Activated CD4-positive, alpha-beta T cell treated with anti-CD3 and anti-CD28 coated beads, Interleukin-2, amount 10 ng/mL, durations not matched to agents 24 days and 14 days (primary cell): ENCODE measurements at places on chromosomes 2 and 18. TPM values are rescaled to one million over a fixed set of nuclear protein-coding genes. Genes with fewer than 3 reads are reported as not detected.

- H3K36me3 ChIP-seq, result no peaks in the 10 kb centered on the region
- no peak overlapping the region for H3K4me3 ChIP-seq
- peaks cover 4% of the 10 kb centered on the region for H3K27me3 ChIP-seq
- H3K4me1 ChIP-seq, result peaks cover under 1% of the 10 kb centered on the region
- H3K27ac ChIP-seq, result no peak overlapping the region
These were observed 12.3 kb upstream of the SEMA4C start for GRCh38 chr2:96882230-96882629.

DNA sequence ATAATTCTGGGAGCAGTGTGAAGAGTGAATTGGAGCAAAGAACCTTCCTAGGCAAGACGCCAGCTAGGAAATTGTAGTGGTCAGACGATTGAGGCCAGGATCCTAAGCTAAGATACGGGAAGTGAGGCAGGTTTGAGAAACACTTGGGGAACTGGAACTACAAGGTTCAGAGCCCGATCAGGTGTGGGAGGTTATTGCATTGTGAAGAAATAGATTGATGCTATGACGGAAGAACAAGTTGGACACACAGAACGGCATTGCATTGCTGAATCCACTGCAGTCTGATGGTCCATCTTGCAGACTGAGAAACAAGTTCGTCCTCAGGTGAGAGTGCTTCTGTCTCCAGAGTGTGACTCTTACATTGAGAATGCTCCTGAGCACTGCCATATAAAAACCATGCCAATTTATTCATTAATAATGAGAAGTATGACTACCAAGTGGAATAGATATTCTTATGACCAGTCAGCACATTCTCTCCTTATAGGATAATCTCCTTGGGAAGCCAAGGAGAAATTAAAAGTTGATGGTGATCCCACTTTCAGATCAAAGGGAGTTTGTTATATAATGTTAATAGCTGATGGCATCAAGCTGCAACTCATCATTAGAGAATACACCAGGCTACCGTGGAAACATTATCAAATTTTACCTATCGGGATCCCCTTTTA, 30.9 kb downstream of the ANTXR1 start:
- no peak overlapping the region for H3K4me3 ChIP-seq
- H3K27ac ChIP-seq, result no peak overlapping the region
- peak; percentile 18 for DNase-seq
- H3K36me3 ChIP-seq, result no peaks in the 10 kb centered on the region
- H3K27me3 ChIP-seq, result peaks cover 52% of the 10 kb centered on the region

DNA sequence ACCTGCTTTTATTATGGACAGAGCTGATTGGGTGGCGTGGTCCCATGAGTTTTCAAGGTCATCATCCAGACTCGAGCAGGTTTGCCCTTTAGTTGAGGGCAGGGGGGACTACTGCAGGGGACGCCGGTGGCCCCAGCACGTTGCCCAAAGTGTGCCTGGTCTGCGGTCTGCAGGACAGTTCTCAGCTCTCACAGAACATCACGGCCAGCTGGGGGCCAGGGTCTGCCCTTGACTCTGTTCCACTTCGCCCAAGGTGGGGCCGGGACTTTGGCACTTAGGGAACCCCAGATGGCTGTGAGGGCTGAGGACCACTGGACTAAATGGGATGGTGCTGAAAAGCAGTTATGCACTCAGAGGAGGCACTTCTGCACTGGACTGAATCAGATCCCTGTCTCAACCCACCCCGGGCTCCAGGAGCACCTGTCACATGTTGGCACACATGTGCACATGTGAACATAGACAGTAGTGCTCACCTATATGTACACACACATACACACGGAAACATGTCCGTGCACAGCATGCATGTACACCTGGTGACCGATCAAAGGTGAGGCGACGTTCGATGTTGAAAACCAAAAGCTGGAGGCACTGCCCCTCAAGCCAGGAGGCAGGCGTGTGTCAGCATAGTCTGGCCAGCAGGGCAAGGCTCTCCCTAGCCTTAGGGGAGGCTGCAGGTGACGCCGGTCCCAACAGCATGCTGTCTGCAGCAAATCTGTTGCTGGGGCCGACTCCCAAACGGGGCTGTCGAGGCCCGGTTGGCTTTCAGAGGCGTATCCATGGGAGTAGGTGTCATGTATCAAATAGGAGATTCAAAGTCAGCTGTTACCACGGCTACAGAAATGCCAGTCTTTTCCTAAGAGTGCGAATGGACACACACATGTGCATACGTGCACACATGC, 10.2 kb downstream of the ANO7 start:
- no peaks in the 10 kb centered on the region for H3K4me1 ChIP-seq
- H3K36me3 ChIP-seq, result no peaks in the 10 kb centered on the region
- H3K27me3 ChIP-seq, result no peaks in the 10 kb centered on the region
- DNase-seq, result no peak
- no peak overlapping the region for H3K27ac ChIP-seq
- no peak overlapping the region for H3K4me3 ChIP-seq

- no peaks in the 10 kb centered on the region for H3K36me3 ChIP-seq
- H3K27me3 ChIP-seq, result no peaks in the 10 kb centered on the region
- H3K4me3 ChIP-seq, result no peak overlapping the region
- peaks cover 14% of the 10 kb centered on the region for H3K4me1 ChIP-seq
These were observed 47.7 kb downstream of the SLC9A2 start for GRCh38 chr2:102667072-102667471.

DNA sequence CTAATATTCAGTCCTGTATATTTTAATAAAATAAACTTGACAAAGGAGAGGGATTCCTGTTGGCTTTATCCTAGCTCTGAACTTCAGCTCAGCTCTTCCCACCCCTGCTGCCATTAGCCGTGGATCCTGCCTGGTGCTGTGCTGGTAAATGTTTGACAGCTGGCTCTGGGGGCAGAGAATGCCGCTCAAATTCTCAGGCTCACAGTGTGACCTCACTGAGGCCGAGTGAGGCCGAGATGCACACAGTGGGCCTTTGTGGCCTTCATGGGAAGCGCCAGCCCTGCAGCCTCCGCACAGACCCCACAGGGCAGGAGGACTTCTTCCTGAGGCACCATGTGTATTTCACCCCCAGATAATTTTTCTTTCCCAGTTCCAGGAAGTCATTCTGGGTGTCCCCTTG, 16.5 kb upstream of the FAHD2A start:
- H3K4me3 ChIP-seq, result no peak overlapping the region
- no peaks in the 10 kb centered on the region for H3K27me3 ChIP-seq
- no peaks in the 10 kb centered on the region for H3K36me3 ChIP-seq
- H3K4me1 ChIP-seq, result peaks cover 4% of the 10 kb centered on the region
- H3K27ac ChIP-seq, result no peak overlapping the region
- DNase-seq, result no peak

DNA sequence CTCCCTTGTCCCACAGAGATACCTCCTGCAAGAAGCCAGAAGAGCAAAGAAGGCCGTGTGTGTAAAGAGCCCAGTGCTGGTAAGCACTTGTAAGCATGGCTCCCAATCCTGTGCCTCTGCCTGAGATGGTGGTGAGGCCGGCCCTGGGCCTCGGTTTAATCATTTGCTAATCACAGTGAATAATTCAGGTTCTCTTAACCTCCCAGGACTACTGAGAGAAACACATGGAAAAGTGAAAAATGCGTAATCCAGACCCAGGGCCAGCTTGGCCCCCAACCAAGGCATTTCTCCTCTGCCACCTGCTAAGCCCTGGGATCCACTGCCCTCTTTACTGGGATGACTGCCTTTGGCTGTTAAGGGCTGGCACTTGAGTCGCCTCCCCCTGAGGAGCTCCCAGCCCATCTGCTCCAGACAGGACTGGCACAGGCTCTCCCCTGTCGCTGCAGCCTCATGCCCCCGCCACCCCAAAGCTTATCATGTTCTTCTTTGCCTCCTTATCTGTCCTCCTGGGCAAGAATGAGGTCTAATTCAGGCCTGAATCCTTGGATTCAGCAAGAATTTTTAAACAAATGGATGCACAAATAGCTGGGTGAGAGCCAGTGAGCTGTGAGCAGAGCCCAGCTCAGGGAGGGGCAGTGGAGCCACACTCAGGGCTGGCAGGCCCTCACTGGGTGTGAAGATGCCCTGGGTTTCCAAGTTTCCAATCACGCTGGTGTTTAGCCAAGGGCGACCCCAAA, 193.9 kb upstream of the HS6ST1 start:
- H3K4me1 ChIP-seq, result no peaks in the 10 kb centered on the region
- H3K27ac ChIP-seq, result no peak overlapping the region
- no peak for DNase-seq
- no peaks in the 10 kb centered on the region for H3K27me3 ChIP-seq
- H3K4me3 ChIP-seq, result no peak overlapping the region
- H3K36me3 ChIP-seq, result no peaks in the 10 kb centered on the region

DNA sequence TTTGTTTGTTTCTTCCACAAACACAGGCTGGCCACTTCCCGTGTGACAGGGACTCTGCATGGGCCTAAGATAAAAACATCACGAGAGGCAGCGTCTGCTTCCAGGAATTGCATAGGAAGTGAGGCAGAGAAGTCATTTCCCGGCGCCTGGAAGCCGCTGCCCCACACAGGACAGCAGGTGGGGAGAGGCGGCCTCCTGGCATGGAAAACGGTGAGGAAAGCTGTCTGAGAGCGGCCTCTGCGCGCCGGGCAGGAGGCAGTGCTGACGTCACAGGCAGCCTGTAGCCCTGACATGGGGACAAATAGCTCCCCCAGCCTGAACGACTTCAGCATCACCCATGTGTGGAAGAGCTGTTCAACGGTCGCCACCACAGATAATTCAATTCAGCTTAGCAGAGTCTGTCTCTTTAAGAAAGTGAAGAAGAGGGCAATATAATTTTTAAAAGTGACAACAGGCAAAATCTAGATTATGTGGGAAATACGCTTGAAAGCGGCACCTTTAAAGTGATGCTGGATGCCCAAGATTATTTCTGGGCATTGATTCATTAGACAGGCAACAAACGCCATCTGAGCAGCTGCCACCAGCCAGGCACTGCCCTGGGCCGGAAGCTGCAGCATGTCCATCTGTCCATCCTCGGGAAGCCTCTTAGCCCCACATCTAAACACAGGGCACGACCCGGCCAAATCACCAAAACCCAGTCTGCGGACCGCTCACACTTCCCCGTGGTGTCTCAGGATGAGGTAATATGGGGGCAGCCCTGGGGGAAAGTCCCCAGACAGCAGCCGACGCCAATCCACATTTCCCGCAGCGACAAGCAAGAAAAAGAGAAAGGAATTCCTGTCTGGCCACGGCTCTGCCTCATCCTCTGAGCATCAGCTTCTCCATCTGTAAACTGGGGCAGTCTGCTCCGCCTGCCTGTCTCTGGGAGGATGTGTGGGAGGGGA, 138.9 kb downstream of the PXDN start:
- no peaks in the 10 kb centered on the region for H3K36me3 ChIP-seq
- no peak overlapping the region for H3K27ac ChIP-seq
- DNase-seq, result peak; percentile 58
- no peak overlapping the region for H3K4me3 ChIP-seq
- H3K4me1 ChIP-seq, result peaks cover 10% of the 10 kb centered on the region
- H3K27me3 ChIP-seq, result peaks cover 4% of the 10 kb centered on the region

GRCh38 chr2:75071766-75072165, 113.3 kb downstream of the POLE4 start:
- no peak overlapping the region for H3K4me3 ChIP-seq
- no peak for DNase-seq
- no peaks in the 10 kb centered on the region for H3K36me3 ChIP-seq

Gene DNAJC5G
- total RNA-seq, result not detected in 2 replicates

Gene RND3
- total RNA-seq, result not detected in 2 replicates

Gene RTP5
- total RNA-seq, result 0.07 TPM in 1 of 2 replicates, not detected in the other
